ENCODE measurements at places on chromosomes 12 and 14.

DNA sequence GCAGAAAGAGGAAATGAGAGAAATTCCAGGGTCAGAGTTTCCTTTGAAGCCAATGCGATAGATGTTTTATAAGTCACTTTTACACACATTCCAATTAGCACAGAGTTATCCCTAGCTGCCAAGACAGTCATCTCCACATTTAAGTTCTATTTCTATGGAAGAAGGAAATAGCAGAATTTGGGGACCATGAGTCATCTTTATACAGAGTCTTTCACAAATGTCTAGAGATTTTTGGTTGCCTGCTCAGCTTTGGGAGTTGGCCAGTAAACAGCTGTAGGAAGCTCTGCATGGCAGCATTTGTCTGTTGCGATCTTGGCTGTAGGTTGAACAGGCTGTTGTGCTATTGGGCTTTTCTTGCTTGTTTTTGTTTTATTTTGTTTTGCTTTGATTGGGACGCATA lies 884.3 kb downstream of the GALC start:
- DNase-seq, result no peak

DNA sequence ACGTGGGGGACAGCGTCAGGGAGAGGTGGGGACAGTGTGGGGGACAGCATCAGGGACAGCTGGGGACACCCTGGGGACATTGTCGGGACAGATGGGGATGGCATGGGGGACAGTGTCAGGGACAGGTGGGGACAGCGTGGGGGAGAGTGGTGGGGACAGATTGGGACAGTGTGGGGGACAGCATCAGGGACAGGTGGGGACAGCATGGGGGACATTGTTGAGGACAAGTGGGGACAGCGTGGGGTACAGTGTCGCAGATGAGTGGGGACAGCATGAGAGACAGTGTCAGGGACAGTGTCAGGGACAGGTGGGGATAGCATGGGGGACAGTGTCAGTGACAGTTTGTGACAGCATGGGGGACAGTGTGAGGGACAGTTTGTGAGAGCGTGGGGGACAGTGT lies 240.9 kb downstream of the TMEM121 start:
- DNase-seq, result no peak

DNA sequence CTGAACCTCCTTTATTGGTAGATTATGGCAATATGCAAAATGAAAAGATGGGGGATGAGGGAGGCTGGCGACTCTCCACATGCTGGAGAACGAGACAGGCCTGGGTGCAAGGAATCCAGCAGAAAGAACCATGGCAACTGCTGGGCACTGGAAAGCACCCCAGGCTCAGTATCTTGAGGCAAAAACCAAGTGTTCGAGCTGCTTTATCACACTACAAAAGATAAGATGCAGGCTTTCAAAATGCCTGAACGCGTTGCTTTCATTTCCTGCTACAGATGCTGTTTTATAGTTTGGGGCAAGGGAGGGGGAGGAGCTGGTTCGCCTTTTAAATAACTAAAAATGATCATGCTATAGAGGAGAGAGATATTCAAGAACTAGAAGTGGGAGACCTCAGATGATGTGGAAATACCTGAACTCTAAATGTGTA lies 38.9 kb downstream of the NIN start:
- DNase-seq, result no peak

DNA sequence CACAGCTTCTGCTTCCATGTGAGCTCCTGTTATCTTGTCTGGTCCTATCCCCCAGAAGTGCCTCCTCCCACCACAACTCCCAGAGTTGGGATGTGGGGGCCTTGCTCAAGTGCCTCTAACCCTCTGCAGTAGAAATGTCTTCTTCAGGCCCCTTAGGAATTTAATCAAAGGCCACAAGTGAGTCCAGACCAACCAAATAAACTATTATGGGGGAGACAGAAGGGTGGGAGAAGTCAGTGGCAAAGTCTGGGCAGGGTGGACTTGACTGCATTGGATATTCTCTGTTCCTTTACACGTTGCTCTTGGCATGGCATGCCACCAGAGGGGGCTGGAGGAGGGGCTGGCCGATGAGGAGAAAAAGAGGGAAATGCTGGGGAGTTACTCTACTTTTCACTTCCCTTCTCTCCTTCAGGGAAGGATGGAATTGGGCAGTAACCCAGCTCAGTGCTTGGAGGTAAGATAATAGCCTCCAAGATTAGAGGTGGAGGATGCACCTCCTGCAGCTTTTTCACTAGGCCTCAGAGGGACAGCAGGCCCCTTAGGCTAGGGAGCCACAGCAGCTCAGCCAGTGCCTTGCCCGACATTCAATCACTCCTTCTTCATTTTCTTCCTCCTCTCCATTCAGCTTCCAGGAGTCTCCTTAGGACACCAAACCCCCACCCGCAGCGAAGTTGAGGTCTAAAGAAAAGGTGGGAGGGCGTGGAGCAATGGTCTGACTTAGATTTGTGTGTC lies 1.2 kb upstream of the AP1G2 start:
- DNase-seq, result no peak

GRCh38 chr14:88553886-88554456 lies 836 bp downstream of the PTPN21 start:
- DNase-seq, result no peak

GRCh38 chr12:125549836-125550235 lies 484.6 kb downstream of the AACS start:
- no peak for DNase-seq

DNA sequence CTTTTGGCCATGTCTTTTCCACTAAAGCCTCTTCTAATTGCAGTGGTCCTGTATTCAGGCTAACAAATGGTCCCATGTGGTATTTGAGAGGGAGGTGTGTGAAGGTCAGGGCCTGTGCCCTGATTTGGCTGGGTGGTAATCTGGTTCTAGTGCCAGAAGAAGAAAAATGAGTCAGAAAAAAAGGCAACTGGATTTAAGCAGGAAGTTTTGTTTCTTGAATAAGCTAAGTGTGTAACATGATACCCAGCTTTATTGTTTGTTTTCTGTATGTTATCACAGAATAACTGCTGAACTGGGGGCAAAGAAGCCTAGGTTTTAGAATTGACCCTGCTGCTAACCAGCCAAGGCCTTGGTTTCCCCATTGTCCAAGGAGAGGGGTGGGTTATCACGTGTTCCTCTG lies 134.0 kb downstream of the ANO6 start:
- no peak for DNase-seq

GRCh38 chr14:42804141-42804540 lies 1197.5 kb downstream of the LRFN5 start:
- no peak for DNase-seq

GRCh38 chr12:19166387-19166786 lies 36.9 kb downstream of the PLEKHA5 start:
- DNase-seq, result no peak

DNA sequence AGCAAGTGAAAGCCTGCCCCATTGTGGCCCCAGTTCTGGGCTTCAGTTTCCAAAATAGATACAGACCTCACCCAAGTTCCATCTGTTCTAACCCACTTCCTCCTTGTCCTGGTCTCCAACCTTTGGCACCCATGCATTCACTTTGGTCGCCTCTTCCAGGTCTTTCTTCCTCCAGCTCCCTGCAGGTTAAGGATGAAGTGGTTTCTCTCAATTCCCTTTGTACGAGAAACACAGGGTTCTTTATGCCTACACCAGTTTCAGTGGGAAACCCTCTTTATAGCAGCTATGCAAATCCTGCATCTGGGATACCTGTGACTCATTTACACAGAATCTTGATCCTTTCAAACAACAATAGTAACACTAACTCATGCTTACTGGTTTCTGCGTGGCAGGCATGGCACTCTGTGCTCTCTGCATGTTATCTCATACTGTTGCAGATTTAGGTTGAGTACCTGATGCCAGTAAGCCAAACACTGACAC lies 110.6 kb upstream of the AMIGO2 start:
- DNase-seq, result no peak

All from SIG-M5 (cell line).